ENCODE measurements at places on chromosomes 7 and 10.

DNA sequence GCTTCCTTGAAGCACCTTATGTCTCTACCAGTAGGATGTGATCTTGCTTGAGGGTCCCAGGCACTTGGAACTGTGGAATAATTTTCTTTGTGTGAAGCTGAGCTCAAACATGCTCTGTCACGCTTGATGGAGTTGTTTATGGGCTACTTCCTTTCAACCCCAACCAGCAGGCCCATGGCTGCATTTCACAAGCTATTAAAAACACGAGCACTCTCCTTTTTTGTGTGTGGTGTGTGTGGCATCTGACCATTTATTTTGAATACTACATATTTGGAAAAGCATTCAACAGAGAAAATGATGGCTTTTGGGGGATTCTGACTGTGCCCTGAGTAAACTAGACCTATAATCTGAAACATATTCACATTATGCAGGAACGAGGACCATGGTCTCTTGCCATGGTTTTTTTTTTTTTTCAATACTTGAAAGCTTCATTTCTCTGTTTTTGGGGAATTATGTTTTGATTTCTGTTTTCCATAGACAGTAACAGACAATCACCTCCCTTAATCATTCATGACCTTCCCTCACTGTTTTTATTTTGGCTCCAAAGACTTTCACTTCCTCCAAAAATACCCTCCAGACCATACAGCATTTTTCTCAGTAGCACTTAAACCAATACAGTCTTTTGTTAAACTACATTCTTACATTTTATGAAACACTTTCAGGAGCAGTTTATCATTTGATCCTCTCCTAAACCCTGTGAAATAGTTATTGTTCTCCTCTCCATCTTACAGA, 233.6 kb upstream of the BMPER start:
- no peaks in the 10 kb centered on the region for H3K27me3 ChIP-seq
- H3K27ac ChIP-seq, result no peak overlapping the region
- H3K36me3 ChIP-seq, result no peaks in the 10 kb centered on the region
- no peaks in the 10 kb centered on the region for H3K4me1 ChIP-seq
- DNase-seq, result no peak

GRCh38 chr10:21801609-21802008, 201.9 kb downstream of the DNAJC1 start:
- no peak for DNase-seq
- H3K27ac ChIP-seq, result no peak overlapping the region
- no peaks in the 10 kb centered on the region for H3K4me1 ChIP-seq
- no peaks in the 10 kb centered on the region for H3K27me3 ChIP-seq

DNA sequence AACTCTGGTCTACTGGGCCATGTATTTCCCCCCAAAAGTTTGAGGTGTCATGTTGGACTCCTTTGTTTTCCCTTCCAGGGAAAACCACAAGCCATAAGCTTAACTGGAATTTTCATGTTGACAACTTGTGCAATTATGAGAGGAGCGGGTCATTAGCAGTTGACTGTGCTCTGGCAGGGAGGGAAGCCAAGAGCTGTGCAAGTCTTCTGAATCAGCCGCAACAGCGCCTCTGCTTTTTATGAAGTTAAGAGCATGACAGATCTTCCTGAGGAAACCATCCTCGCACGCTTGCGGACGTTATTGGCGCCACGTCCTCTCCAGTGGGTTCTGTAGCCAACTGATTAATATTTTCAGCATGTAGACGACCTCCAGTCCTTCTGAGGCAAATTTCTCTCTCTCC, 148.7 kb upstream of the MKI67 start:
- no peaks in the 10 kb centered on the region for H3K4me1 ChIP-seq
- DNase-seq, result no peak
- no peaks in the 10 kb centered on the region for H3K27me3 ChIP-seq
- no peaks in the 10 kb centered on the region for H3K36me3 ChIP-seq
- H3K4me3 ChIP-seq, result no peak overlapping the region

GRCh38 chr7:129176916-129177710, 11.3 kb upstream of the SMO start:
- no peaks in the 10 kb centered on the region for H3K36me3 ChIP-seq
- H3K4me3 ChIP-seq, result no peak overlapping the region
- H3K27ac ChIP-seq, result no peak overlapping the region
- H3K4me1 ChIP-seq, result no peaks in the 10 kb centered on the region
- H3K27me3 ChIP-seq, result no peaks in the 10 kb centered on the region
- DNase-seq, result no peak

DNA sequence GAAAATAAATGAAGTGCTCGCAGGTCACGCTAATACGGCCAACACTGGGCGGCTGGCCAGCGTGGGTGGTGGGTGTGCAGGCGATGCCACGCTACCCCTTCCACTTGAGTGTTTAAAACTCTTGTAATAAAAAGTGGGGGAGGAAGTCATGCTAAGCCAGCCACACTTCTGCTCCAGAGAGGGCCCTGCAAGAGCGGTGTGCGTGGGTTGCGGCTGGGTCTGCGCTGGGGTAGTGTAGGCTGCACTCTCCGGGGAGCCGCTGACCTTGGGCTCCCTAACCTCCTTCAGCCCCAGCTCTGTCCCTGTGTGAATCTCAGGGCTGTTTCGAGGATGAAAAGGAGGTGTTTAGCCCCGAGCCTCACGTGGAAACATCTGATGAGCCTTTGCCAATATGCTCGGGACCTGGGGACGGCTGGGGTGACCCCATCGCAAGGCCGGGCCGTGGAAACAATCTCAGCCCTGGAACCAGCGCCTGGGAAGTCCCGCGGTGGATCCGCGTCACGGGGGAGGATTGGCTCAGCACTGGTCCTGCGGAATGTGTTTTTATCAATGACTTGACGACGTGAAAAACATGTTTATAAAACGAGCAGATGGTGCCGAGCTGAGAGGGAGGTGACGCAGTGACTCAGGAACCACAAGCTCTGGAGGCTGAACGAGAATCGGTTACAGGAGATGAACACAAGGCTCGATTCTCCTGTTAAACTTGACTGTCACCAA, 278.5 kb downstream of the DNAJB6 start:
- H3K27me3 ChIP-seq, result no peaks in the 10 kb centered on the region
- no peaks in the 10 kb centered on the region for H3K4me1 ChIP-seq
- H3K36me3 ChIP-seq, result no peaks in the 10 kb centered on the region
- H3K4me3 ChIP-seq, result no peak overlapping the region

GRCh38 chr10:36504758-36505157, 620.6 kb upstream of the ANKRD30A start:
- H3K27ac ChIP-seq, result no peak overlapping the region
- no peak for DNase-seq
- H3K36me3 ChIP-seq, result no peaks in the 10 kb centered on the region
- H3K4me1 ChIP-seq, result no peaks in the 10 kb centered on the region
